Type B pancreatic cell (in vitro differentiated cells): ENCODE measurements at places on chromosomes 3 and 15.

DNA sequence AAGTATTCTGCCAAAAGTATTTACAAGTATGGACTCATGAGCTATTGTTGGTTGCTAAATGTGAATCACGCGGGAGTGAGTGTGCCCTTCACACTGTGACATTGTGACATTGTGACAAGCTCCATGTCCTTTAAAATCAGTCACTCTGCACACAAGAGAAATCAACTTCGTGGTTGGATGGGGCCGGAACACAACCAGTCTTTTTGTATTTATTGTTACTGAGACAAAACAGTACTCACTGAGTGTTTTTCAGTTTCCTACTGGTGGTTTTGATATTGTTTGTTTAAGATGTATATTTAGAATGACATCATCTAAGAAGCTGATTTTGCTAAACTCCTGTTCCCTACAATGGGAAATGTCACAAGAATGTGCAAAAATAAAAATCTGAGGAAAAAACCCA, 30.3 kb downstream of the SYNM start:
- DNase-seq: no peak
- no peak overlapping the region for H3K4me3 ChIP-seq
- H3K4me1 ChIP-seq: peaks cover 24% of the 10 kb centered on the region
- H3K27ac ChIP-seq: no peak overlapping the region

GRCh38 chr3:148307443-148307843, 390.3 kb upstream of the AGTR1 start:
- H3K36me3 ChIP-seq: no peaks in the 10 kb centered on the region
- DNase-seq: no peak
- no peaks in the 10 kb centered on the region for H3K27me3 ChIP-seq
- no peaks in the 10 kb centered on the region for H3K4me1 ChIP-seq
- no peak overlapping the region for H3K4me3 ChIP-seq

DNA sequence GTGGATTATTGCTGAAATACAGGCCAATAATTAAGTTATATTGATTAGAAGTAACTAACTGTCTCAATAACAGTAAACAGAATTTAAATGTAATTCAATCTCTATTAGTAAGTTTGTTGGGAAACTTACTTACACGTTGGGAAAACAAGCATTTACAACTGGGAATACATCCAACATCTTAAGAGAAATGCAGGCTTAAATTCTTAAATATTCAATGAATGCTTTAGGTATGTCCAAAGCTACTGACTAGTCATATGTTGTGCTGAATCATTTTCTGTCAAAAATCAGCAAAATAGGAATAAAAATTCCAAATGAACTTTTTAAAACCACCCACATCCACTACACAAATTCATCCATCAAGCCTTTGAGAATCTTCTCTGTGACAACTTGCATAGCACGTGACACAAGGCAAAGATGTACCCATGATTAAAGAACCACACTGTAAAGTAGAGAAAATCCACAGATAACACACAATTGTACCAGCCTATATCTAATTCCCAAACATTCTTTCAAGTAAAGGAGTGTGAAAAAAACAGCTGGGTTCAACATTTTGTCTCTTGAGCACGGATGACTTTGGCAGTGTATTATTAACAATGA, 60.0 kb downstream of the NMNAT3 start:
- no peaks in the 10 kb centered on the region for H3K4me1 ChIP-seq
- no peak overlapping the region for H3K4me3 ChIP-seq

- peaks cover 41% of the 10 kb centered on the region for H3K27me3 ChIP-seq
- H3K4me3 ChIP-seq: peak within 1 kb of the TSS; percentile 96
- peaks cover 12% of the 10 kb centered on the region for H3K36me3 ChIP-seq
- H3K4me1 ChIP-seq: peaks cover 40% of the 10 kb centered on the region
- peak within 1 kb of the TSS; percentile 90 for H3K27ac ChIP-seq
These were observed at the start of gene BHLHE40 for GRCh38 chr3:4979428-4980228. Gene BHLHE40 (plus strand): TSS chr3:4979437. CDS start chr3:4979719, 282 bp downstream.

- no peak overlapping the region for H3K27ac ChIP-seq
- H3K4me1 ChIP-seq: peaks cover 9% of the 10 kb centered on the region
- H3K27me3 ChIP-seq: no peaks in the 10 kb centered on the region
- H3K36me3 ChIP-seq: no peaks in the 10 kb centered on the region
- DNase-seq: no peak
These were observed 396.0 kb upstream of the MCTP2 start for GRCh38 chr15:93835344-93835743.

- no peak for DNase-seq
- no peaks in the 10 kb centered on the region for H3K27me3 ChIP-seq
- H3K27ac ChIP-seq: no peak overlapping the region
- H3K4me3 ChIP-seq: no peak overlapping the region
These were observed 24.7 kb downstream of the PCOLCE2 start for GRCh38 chr3:142863930-142864920.

GRCh38 chr3:264394-265156, 68.0 kb downstream of the CHL1 start:
- no peak overlapping the region for H3K4me3 ChIP-seq
- H3K36me3 ChIP-seq: no peaks in the 10 kb centered on the region
- no peak for DNase-seq
- H3K4me1 ChIP-seq: no peaks in the 10 kb centered on the region
- H3K27ac ChIP-seq: no peak overlapping the region
